SHP77 treated with DMSO at 0.1 percent for 48 hours (cell line): ENCODE measurements at places on chromosomes 6 and 20.
A peak's percentile ranks its signal among the peaks of the same experiment; 100 is the strongest.

GRCh38 chr20:64111841-64112641 lies 4.7 kb upstream of the NPBWR2 start:
- DNase-seq, result no peak

DNA sequence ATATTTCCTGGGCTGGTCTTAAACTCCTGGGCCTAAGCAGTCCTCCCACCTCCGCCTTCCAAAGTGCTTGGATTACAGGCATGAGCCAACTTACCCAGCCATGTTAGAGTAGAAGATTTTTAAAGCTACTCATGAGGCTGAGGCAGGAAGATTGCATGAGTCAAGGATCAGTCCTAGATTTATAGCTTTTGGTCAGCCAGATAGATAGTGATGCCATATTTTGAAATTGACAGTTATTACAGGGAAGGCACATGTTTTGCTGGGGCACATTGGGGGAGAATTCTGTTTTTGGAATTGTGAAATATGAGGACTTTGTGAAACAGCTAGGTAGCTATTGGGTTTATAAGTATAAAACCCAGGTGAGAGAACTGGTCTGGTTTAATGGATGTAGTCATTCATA lies 40.9 kb downstream of the DOP1A start:
- DNase-seq, result no peak

- no peak for DNase-seq
Observed at GRCh38 chr6:109332748-109333147, 49.5 kb downstream of the CD164 start.

- no peak for DNase-seq
Observed at GRCh38 chr20:33209789-33210188, 7.4 kb upstream of the BPIFA3 start.

DNA sequence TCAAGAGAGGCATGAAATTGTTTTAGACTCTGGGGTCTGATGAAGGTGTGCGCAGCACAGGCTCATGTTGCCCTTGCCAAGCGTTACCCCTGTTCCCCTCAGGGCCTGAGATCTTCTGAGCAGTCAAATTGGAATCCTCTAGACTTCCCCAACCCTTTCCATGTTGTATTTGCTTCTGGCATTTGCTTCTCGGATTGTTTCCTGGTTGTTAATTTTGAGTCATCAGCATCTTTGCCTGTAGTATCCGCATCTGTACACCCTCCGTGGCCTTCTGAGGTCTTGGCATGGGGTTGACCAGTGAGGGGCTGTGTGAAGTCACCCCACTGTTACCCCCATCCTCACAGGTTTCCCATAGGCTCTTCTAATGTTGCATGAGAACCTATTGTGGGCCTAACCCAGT lies 40.9 kb downstream of the SLC24A3 start:
- no peak for DNase-seq

DNA sequence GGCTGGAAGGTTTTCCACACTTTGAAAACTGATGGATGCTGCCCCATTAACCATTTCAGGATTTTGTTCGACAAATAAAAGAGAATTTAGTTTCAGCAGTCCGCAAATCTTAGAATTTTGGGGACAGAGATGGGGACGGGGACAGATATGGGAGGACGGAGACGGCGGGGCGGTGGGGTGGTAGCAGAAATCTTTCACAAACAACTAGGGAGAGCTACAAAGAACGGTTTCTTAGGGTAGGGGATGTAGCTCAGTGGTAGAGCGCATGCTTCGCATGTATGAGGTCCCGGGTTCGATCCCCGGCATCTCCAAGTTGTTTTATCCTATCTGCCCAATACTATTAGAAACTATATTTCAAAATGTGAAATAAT lies 15.1 kb downstream of the HMGN4 start:
- DNase-seq, result peak; percentile 59

- no peak for DNase-seq
Observed at GRCh38 chr6:143222801-143223231, 162.1 kb downstream of the AIG1 start.

DNA sequence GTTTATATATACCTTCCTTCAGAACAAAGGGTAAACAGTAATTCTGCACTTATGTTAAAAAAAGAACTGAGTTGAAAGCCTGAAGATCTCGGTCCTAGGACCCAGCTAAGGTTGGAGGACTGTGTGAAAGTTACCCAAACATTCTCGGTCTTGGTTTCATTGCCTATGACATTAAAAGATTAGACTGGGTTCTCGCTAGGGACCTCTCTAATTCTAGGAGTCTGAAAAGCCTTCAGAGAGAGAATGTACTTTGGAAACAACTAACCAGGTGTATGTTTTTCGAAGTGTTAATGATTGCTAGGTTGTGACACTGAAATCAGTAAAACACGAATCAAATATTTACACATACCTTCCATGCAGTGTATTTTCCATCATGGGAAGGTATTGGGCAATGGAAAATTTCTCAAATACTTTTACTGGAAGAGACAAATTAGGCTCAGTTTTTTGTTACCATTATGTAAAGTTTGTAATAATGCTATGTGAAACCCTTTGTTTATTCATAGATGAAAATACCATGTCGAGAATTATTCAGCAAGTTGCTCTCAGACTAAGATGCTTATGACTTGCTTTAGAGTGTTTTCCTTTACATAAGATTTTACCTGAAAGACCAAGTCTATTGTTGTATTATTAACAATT lies 113.7 kb upstream of the LOC128125822 start:
- DNase-seq, result no peak
